ENCODE measurements at places on chromosomes 13 and 19.

- DNase-seq = no peak
Measured at GRCh38 chr13:44112700-44113329, 233.1 kb downstream of the LACC1 start.

DNA sequence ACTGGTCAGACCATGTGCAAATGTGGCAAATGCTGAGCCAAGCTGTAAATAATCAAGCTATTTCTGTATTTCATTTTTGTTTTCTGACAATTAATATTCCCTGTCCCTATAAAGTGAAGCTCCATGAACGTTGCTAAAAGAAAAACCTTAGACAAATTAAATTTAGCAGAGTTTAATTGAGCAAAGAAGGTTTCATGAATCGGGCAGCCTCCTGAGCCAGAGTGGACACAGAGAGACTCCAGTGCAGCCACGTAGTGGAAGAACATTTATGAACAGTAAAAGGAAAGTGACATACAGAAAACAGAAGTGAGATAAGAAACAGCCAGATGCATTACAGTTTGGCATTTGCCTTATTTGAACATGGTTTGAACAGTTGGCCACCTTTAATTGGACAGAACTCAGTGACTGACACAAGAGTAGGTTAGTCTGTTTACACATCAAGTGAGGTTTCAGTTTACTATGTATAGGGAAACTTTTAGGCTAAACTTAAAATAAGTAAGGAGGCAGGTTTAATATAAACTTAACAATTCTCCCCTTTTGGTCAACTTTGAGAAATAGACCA lies 69.7 kb downstream of the UFM1 start:
- no peak for DNase-seq

DNA sequence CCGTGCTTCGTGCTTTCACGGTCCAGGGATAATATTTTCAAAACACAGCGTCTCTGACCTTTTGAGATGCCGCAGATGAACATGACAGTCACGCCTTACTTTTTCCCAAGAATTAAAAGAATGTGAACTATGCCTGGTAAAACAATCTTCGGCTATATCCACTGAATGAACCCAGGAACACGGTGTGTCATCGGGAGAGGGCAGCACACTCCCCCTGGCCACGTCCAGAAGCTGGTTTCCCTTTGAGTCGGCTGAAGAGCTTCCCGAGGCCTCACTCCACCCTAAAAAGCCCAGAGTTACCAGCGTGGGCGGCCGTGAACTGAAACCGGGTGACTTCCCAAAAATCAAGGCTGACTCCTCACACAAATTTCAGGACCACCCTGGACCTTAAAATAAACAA lies 22.9 kb upstream of the SHISA2 start:
- no peak for DNase-seq

- no peak for DNase-seq
Measured at GRCh38 chr19:41957838-41958366, 1.2 kb downstream of the RABAC1 start.

DNA sequence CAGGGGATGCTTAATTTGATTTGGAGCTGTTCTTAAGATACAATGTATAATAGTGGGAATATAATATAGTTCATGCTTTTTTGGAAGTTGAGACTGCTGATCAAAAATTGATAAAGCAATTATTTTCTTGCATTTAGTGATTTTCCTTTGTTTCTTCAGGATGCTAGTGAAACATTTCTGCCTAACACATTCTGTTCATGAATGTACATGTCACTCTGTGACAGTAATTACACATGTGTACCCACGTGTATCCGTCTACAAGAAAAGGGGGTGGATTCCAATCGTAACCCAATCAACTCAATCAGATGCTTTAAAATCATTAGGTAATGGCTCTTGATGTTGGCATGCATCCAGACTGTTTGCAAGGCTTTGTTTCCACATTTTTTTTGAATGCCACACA lies 5.0 kb upstream of the FRY start:
- no peak for DNase-seq

DNA sequence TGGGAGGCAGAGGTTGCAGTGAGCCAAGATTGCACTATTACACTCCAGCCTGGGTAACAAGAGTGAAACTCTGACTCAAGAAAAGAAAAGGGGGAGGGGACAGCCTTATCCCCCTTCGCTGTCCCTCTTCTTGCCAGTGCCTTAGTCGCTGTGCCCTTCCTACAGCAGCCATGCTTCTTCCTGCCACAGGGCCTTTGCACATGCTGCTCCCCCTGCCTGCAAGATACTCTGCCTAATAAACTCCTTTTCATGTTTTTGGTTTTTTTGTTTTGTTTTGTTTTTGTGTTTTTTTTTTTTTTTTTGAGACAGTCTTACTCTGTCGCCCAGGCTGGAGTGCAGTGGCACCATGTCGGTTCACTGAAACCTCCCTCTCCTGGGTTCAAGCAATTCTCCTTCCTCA lies 21.4 kb downstream of the NWD1 start:
- DNase-seq = no peak

GRCh38 chr13:44437356-44438233 lies 64.0 kb downstream of the SERP2 start:
- no peak for DNase-seq

- no peak for DNase-seq
Measured at GRCh38 chr13:48431431-48431830, 18.5 kb upstream of the LPAR6 start.

DNA sequence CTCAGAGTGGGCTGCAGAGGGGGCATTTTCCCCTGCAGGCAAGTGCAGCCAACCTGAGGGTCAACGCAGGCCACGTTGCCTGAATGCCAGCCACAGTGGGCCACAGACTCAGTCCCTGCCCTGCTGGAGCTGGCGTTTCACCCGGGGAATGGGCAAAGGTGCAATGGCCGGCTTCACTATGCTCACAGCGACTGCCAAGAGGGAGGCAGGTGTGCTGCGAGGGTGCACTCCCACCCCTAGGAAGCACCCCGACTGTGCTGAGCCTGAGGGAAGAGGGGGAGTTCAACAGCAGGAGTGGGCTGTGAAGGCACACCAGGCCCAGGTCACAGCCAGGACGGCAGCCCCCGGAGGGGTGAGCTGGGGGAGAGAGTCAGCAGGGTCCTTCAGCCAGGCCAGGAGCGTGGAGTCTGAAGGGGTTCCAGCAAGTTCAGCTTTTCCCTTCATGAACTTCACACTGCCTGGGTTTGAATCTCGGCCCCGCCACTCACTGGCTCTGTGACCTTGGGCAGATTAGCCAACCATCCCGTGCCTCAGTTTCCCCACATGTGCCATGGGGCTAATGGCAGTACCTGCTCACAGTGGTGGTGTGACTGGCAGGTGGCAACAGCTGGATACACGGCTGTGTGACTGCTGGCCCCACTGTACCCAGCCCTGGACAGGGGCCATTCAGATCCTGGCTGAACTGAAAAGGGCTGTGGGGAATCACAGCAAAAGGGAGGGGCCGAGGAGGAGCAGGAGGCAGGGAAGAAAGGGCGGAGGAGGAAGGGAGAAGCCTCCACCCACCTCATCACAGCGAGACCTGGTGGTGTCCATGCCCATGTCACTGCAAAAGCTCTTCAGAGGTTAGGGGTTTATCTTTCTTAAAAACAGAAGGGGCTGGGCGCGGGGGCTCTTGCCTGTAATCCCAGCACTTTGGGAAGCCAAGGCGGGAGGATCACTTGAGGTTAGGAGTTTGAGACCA lies 7.6 kb downstream of the TRAPPC6A start:
- no peak for DNase-seq

DNA sequence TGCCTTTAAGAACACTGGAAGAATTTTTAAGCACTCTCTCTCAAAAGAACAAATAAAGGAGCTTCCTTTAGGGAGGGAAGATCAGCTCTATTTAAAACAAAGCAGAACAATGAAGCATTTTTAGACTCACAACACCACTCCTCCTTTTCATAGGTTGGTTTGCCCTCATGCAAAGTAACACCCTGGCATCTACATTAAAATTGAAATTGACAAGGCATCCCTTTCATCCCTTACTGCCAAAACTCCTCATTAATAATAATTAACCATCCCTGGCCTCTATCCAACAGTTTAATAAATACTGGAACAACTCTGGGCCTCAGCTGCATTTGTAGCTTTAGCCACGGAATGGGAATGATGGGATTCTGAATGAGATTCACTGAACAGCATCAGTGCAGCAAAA lies 929.1 kb downstream of the PCDH9 start:
- DNase-seq = no peak

- peak; percentile 99 for DNase-seq
Measured at GRCh38 chr19:41397086-41398049, at the start of the genes BCKDHA and EXOSC5. BCKDHA (plus strand) TSS chr19:41397818; CDS start chr19:41397828, 10 bp downstream. EXOSC5 (minus strand) TSS chr19:41397359; CDS start chr19:41397328, 31 bp downstream.

GRCh38 chr13:100140441-100140840 lies 51.5 kb downstream of the PCCA start:
- DNase-seq = no peak

- DNase-seq = no peak
Measured at GRCh38 chr19:35208121-35208520, 20.4 kb downstream of the FAM187B start.

- no peak for DNase-seq
Measured at GRCh38 chr13:67632590-67632989, 402.5 kb upstream of the PCDH9 start.

- DNase-seq = no peak
Measured at GRCh38 chr19:50500753-50501151, 10.2 kb downstream of the JOSD2 start.

DNA sequence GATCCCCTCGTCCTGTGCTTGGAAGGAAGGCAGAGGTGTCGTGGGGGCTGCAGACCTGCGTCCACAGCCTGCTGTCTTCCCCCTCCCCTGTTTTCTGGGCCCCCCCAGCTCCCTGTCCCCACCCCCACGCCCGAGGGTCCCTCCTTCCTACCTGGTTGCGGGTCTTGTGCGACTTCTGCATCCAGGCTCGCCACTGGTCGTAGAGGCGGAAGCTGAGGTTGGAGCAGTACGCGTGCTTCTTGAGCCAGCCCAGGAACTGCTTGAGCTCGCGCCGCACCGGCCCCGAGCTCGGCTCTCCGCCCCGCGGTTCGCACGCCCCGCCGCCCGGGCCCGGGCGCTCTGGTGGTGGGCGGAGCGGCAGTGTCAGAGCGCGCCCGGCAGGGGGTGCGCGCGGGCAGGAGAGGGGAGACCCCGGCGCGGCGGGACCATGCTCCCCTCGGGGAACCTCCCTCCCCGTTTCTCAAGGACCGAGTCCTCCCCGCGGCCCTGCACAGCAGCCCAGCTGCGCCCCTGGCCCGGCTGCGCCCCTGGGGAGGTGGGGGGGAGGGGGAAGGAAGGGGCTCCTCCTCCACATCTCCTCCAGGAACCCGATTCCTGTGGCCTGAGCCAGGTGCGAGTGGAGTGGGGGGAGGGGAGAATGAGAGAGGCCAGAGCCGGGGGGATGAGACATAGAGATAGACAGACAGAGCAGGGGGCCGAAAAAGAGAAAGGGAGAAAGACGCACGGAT lies 5.7 kb downstream of the REX1BD start:
- DNase-seq = peak; percentile 75

DNA sequence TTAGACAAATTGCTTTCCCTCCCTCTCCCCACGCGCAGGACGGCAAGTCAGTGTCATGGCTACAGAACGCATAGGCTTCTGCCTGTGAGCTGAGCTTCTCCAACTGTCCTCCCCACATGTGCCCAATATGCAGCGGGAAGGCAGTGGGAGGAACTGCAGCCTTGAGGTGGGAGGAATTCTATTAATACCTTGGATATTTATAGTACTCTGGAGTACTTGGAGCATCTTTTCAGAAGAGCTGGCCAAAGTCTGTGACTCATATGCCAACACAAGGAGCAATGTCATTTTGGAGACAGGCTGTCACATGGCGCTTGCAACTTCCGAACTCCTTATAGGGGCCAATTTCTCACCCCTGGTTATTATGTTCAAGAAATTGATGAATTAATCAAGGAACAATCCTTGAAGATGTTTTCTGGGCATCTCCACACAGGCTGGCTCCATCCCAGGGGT lies 245.0 kb upstream of the SERP2 start:
- no peak for DNase-seq

DNA sequence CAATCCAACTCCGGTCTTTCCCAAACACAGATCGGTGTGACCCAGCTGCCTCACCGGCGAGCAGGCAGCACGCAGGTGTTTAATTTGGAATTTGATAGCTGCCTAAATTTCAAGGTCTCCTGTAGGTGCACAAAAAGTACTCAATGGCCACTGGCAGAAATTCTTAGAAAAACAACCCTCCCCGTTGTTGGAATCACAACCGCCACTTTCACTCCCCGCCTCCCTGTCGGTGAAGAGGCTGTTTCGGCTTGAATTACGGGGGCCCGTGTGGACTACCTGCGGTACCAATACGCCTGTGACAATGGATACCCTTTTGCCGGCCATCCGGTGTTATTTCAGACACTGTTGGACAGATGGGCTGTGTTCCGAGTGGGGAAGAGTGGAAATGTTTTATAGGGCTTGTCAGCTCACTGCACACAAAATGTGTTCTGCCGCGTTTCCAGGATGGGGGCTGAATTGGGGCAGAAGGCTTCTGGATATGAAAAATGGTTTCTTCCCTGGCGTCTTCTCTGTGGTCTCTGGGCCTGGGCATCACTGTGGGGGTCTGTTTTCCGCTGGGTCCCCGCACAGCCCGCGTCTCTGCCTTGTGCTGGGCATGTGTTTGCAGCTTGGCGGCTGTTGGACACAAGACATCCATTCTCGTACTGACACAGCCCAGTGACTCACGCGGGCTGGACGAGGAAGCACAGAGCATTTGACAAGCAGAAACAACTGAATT lies 45.4 kb downstream of the ZIC5 start:
- DNase-seq = no peak

DNA sequence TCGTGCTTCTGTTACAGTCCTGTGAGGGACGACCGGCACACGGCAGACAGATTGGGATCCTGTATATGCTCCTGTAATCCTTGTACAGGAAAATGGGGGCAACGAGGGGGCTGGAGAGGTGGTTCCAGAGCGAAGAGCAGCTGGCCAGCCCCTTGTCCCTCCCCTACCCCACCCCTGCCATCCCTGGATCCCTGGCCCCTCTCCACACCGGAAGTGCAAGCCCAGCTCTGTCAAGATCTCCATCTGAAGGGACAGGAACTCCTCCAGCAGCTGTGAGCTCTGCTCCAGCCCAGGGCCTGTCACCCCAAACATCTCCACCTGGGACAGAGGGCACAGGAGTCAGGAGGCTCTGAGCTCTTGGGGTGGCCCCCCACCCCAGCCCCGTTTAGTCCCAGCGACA lies 5.5 kb upstream of the CCER2 start:
- DNase-seq = no peak
